ENCODE measurements at places on chromosomes 11 and 22.

- no peak for DNase-seq
Observed at GRCh38 chr11:74102321-74102720, 68.5 kb downstream of the C2CD3 start.

GRCh38 chr11:104254347-104254746 lies 90.4 kb upstream of the PDGFD start:
- DNase-seq: no peak

DNA sequence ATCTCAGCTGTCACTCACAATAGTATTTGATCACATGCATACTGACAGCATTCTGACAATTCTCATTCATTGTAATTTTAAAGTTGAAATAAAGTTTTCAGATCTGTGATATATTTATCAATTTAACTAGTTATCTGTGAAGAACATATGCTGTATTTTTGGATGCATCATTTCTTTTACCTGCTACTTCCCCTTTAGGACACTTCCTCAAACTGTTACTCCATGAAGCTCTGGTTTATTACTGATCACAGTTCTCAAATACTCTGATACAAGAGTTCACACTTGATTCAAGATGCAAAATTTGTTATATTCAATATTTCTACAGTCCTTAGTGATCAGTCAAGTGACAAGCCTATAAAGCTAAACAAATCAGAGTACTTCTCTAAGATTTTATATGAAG lies 1655.2 kb downstream of the LRRC4C start:
- DNase-seq: no peak

- no peak for DNase-seq
Observed at GRCh38 chr11:27863637-27864036, 163.4 kb upstream of the BDNF start.

DNA sequence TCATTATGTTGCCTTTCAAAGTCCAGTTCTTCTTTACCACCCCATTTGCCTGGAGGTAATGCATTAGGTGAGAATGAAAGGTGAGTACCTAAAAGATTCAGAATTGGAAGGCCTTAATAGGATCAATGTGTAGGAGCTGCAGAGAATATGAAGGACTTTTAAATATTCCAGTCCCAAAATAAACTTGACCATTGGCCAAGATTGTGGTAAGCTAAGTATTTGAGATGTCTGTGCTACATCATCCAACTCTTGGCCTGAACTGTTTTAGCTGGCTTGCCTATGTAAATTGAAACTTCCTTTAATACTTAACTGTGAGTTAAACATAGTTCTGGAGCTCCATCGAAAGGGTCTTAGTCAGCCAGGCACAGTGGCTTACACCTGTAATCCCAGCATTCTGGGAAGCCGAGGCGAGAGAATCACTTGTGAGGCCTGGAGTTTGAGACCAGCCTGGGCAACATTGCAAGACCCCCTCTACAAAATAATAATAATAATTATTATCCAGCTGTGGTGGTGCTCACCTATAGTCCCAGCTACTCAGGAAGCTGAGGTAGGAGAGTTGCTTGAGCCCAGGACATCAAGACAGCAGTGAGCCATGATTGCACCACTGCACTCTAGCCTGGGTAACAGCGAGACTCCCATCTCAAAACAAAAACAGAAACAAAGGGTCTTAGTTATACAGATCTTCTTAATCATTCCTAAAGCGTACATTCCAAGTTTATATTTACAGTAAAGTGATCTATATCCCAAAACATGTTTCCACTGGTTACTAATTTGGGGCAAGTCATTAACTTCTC lies 29.8 kb downstream of the MTMR3 start:
- no peak for DNase-seq

GRCh38 chr11:15744693-15745092 lies 611.7 kb downstream of the SOX6 start:
- DNase-seq: no peak

DNA sequence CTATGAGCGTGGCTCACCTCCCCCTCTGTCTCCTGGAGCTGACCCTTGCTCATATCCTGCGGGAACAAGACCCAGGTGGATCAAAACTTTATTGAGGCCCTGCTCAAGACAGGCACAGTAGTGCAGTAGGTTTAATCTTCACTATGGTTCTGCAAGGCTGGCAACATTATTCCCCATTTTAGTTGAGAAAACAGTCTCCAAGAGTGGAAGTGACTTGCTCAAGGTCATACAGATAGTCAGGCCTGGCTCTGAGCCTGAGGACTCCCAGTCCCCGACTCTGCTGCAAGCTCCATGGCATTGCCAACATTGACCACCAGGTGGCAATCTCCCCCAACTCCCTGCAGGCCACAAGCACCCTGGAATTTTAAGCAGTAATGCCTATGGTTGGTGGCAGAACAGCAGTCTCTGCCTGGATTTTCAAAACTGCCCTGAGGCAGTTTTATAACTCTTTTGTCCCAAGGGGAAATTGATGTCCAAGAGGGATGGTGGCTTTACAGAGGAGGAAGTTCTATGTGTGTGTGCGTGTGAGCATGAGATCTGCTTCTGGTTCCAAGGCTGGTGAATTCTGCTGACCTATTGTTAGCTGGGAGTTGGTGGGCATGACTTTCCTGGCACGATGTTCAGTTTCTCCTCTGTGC lies 34.1 kb downstream of the NEU3 start:
- DNase-seq: no peak

GRCh38 chr11:119026970-119027369 lies 3.7 kb downstream of the SLC37A4 start:
- no peak for DNase-seq

DNA sequence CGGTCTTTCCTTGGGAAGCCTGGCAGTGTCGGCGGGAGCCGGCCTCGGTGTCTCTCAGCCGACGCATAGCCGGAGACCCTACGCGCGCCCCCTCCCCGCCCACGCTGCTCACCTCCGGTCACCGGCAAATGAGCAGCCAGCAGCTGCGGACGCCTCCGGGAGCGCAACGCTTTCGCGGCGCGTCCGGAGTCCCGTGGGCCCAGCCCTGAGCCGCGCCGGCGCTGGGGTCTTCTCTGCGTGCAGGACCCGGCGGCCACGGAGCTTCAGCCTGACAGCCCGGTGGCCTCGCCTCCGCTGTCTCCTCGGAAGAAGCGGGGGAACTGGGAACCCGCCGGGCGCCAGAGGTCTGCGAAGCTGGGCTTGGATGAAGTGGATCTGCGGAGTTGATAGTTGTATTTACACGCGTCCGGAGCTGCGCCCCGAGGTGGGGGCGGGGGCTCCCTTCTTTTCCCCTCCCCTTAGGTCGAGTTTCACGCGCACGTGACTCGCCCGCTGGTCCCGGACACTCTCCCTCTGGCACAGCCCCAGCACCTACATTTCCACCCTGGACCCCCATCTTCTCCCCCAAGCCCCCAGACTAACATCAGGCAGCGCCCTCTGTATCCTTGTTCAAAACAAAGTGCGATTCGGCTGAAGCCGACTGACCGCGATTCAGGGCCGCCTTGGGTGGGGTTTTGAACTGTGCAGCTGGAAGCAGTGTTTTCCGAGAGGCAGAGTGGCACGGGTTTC lies at the start of gene SLC43A1:
Gene SLC43A1, minus strand, starts transcription at position 371 of the 729 bp plus-strand sequence. CDS start 1,591 bp downstream, outside the sequence.
- no peak for DNase-seq
